ENCODE measurements at places on chromosomes 6 and 20.

- no peak for DNase-seq
Observed at GRCh38 chr6:25404693-25405169, 125.6 kb downstream of the CARMIL1 start.

GRCh38 chr6:150290429-150290828 is 78.4 kb upstream of the IYD start:
- DNase-seq, result no peak

GRCh38 chr6:112296122-112296521 is 41.8 kb upstream of the LAMA4 start:
- DNase-seq, result peak; percentile 31

- no peak for DNase-seq
Observed at GRCh38 chr20:58892932-58893224, 40.4 kb downstream of the GNAS start.

DNA sequence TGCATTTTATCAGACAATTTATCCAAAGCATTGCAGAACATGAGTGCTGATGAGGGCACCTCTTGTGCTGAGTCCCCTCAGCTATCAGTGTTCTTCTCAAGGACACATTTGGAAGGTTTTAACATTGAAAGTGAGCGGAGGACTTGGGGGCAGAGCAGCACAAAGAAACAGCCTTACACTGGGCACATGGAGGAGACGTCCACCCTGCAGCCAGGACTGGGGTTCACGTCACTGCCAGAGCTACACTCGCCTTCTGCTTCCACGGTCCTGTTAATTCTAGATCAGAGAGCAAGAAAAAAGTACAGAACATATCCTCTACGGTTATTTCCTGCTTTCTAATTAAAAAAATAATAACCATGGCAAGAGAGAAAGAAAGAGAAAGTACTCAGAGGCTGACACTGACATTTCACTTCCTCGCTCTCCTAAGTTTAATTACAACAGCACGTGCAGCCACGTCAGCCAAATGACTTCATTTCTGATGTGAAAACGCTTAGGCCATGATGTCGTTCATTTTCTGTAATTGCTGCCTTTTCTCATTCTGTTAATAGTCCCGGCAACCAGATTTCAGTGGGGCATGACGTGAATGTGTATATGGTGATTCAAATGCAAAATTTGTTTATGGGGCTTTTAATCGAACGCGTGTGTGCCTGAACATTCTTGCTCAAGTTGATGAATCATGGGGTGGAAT is 5.1 kb downstream of the PRND start:
- no peak for DNase-seq

DNA sequence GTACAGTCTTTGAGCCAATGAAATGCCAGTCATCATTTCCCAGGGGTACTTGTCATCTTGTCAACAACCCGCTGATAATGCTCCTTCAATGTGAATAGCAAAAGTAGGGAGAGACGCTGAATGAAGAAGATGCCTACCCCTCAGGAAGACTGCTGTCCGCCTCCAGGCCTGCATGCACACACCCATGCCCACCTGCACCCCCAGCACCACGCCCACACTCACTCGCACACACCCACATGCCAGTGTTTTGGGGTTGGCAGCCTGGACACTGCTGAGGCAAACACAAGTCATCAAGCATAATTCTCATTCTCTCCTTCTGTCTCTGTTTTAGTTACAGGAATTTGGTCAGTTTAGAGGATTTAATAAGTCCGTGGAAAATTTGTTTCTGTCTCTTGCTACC is 63.6 kb downstream of the SYTL3 start:
- DNase-seq, result no peak

- DNase-seq, result no peak
Observed at GRCh38 chr6:46219661-46220060, 48.9 kb upstream of the ENPP5 start.

GRCh38 chr6:29491574-29491973 is 3.8 kb upstream of the MAS1L start:
- DNase-seq, result no peak

All from kidney epithelial cell (primary cell).